ENCODE measurements at places on chromosomes 5 and 9.
A peak's percentile ranks its signal among the peaks of the same experiment; 100 is the strongest.

- DNase-seq, result no peak
Observed at GRCh38 chr5:123928401-123928800, 416.4 kb downstream of the CSNK1G3 start.

- DNase-seq, result no peak
Observed at GRCh38 chr5:17317473-17317872, 100.0 kb downstream of the BASP1 start.

DNA sequence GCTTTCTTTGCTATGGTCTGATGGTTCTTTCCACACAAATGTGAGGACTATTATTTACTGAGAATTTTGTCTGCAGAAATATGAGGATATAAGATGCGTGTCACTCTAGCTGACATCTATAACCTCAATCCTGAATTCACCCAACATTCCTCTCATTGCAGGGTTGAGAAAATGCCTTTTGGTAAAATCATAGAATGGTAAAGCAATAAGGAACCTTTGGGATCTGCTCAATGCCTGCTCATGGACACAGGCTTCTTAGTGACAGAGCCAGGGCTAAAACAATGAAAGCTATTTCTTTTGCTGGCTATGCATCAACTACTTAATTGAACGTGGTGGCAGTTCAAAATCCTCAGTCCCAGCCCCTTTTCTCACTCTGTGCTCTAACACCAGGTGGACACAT is 199.6 kb downstream of the GAS1 start:
- DNase-seq, result no peak

GRCh38 chr5:32051796-32052195 is 122.3 kb downstream of the GOLPH3 start:
- no peak for DNase-seq

DNA sequence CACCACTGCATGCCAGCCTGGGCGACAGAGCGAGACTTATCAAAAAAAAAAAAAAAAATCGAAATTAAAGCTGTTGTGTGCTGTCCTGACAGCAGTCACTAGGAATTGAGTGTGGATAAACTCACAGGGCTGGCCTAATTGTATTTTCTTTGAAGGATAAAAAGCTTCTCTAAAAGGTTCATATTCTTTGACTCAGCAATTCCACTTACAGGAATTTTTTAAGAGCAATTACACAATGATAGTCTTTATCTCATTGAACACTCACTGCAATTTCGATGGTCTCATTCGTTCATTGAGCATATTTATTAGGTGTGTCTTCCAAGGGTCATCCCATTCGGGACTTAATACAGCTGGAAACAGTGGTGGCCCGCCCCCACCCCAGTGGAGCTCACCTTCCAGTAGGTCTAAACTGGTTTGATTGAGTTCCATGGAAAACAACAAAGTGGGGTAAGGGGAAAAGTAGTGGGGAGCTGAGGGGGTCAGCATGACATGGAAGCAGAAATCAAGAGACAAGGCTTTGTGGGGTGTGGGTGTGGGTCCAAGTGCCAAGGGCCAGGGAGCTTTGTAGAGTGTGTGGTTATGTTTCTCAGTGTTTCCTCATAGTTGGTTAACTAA is 6.7 kb downstream of the CDK9 start:
- no peak for DNase-seq

GRCh38 chr5:165139721-165140120 is 1634.3 kb downstream of the MAT2B start:
- no peak for DNase-seq

GRCh38 chr9:6973762-6974161 is 216.0 kb downstream of the KDM4C start:
- no peak for DNase-seq

DNA sequence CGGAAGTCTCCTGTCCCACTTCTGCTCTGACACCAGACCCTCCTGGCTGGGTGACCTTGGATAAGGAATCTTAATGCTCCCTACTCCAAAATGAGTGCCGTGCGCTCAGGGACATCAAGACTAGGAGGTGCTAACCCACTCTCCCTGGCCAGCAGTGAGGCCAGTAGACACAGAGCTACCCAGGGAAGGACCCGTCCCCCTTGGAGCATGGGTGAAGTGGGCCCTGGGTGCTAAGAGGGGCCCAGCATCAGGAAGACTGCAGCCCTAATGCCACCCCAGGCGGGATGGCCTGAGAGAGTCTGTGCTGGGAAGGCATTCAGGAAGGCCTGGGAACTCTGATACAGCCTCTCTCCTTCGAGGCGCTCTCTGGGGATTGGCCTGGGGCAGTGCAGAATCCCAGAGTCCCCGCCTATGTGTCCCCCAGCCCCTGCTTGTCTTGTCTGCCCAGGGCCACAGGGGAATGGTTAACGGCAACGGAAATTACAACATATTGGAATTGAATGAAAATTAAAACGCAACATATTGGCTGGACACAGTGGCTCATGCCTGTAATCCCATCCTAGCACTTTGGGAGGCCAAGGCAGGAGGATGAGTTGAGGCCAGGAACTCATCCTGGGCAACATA is 29.7 kb upstream of the RNU6ATAC start:
- DNase-seq, result no peak

GRCh38 chr5:1508659-1509290 is 15.0 kb downstream of the LPCAT1 start:
- DNase-seq, result no peak

DNA sequence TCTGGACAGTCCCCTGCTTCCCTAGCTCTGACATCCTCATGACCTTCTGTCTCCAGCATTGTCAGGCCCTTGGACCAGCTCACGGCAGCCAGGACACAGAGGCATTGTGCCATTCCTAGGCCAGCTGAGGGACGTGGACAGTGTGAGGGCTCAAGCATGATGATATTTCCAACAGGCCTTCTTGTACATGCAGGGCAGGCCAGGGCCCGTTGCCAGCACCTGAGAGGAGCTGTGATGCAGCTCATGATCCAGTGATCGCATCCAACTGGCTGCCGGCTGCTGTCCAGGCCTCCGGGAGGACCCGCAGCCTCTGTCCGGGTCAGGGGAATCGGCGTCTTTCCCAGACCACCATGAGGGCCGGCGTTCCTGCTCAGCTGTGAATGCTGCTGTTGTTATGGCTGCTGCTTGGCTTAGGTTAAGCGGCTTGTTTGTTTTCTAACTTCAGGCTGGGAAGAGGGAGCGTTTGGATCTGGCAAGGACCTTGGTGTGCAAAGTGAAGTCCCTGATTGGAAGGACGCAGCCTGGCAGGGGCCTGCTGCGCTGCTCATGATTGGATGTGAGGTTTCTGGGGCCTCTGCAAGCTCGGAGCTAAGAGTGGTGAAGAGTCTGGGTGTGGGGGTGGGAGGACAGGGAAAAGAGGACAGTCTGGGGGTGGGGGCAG is 53.8 kb downstream of the PDZD2 start:
- no peak for DNase-seq

- DNase-seq, result no peak
Observed at GRCh38 chr5:148805326-148806290, 20.8 kb upstream of the ADRB2 start.

- DNase-seq, result no peak
Observed at GRCh38 chr9:95605816-95606488, 89.2 kb upstream of the PTCH1 start.

DNA sequence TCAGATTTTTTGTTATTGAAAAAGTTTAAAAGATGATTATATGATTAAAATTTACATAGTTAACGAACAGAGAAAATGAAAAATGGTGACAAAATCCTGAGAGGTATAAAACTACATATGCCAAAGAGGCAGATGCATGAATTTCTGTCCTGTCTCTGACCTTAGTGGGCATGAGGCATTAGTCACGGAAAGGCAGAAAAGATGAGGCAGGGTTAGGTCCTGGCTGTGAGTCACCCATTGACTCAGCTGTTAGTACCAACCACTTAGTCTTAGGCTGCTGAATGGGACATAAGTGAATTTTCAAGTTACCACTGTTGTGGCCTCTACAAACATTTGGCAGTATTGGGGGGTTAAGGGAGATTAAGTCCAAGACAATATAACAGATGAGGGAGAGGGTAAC is 33.1 kb downstream of the RASA1 start:
- peak; percentile 24 for DNase-seq

DNA sequence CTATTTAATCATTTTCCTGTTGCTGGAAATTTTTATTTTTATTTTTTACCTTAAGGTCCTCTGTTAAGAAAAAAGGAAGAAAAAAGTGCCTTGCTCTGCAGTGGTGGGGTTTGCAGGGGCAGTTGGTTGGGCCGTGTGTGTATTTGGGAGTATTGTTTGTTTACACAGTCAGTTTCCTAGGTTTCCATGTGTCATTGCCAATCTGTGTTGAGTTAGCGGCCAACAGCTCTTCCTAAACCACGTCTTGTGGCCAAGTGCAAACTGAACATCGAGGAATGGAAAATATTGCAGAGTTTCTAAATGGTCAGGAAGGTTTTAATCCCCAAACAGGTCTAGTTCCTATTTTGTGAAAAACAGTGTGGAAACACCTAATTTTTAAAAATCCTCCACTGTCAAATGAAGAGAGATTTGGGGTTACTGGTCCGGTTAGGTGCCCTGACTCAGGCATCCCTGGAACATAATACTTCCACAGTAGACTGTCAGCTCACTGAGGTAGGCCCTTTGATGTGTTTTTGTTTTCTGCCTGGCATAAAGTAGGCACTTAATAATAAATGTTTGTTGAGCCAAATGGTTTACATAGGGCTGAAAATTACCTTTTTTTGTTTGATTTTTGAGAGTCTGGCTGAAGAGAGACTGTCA is 37.0 kb downstream of the MAMDC2 start:
- no peak for DNase-seq

DNA sequence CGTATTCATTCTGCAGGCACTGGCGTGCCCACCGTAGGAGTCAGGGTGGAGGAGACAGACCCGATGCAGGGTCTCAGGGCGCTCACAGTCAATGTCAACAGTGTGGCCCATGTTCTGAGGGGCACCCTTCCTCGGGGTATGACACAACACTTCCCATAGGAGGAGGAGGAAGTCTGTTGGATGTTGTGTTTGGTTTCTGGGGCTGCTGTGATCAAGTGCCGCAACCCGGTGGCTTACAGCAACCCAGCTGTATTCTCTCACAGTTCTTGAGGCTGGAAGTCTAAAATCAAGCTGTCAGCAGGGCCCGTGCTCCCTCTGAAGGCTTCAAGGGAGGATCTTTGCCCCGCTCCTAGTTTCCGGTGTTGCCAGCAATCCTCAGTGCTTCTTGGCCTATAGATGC is 5.6 kb upstream of the HNRNPAB start:
- DNase-seq, result peak; percentile 16

DNA sequence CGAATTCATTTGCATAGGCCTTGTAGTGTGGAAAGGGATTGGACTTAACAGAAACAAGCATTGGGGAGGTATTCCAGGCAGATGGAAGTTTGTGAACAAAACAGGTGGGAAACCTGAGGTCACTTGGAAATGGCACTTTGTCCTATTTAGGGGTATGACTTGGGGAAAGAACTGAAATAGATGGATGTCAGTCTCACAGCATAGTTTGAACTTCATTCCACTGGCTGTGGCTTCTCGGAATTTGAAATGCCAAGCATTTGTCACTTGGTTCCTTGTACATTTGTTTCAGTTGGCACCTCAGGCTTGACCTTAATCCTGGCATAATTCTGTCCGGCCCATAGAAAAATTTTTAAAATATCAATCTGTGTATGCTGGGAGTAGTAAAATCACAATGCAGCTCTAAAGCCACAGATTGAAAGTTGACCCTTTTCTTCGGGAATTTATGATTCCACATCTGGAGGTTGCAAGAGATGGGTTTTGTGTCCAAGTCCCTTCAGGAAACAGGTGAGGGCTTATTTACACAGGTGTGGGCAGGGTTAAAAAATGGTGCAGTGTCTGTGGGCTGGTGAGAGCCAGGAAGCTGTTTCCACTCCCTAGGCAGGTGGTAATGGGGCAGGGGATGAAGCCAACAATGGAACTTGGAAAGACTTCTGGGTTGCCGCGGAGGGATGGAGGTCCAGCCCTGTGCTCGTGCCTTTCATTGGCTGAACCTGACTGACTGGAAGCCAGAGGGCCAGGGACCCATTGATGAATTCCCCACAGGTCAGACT is 39.2 kb upstream of the PDE8B start:
- no peak for DNase-seq

- no peak for DNase-seq
Observed at GRCh38 chr5:112186401-112186990, 232.6 kb downstream of the EPB41L4A start.

GRCh38 chr5:36359267-36359666 is 57.6 kb upstream of the RANBP3L start:
- no peak for DNase-seq

- DNase-seq, result no peak
Observed at GRCh38 chr9:2228132-2228531, 213.0 kb downstream of the SMARCA2 start.

DNA sequence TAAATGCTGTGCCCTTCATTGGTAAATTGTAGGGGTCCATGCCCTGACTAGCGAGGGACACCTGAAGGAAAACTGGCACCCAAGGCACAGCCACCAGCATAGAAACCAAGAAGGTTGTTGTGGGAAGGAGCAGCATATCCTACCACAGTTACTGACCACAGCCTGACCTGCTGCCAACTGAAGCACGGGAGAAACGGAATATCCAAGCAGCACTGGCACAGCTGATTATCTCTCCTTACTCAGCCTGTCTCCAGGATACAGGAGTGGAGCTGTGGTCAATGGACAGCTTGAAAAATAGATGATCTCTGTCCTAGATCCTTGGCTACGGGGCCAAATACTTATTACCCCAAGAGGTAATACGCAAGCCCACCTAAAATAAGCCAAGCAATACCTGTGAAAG is 164.5 kb downstream of the ATPSCKMT start:
- DNase-seq, result no peak

- no peak for DNase-seq
Observed at GRCh38 chr9:94984891-94985476, 258.5 kb downstream of the AOPEP start.

DNA sequence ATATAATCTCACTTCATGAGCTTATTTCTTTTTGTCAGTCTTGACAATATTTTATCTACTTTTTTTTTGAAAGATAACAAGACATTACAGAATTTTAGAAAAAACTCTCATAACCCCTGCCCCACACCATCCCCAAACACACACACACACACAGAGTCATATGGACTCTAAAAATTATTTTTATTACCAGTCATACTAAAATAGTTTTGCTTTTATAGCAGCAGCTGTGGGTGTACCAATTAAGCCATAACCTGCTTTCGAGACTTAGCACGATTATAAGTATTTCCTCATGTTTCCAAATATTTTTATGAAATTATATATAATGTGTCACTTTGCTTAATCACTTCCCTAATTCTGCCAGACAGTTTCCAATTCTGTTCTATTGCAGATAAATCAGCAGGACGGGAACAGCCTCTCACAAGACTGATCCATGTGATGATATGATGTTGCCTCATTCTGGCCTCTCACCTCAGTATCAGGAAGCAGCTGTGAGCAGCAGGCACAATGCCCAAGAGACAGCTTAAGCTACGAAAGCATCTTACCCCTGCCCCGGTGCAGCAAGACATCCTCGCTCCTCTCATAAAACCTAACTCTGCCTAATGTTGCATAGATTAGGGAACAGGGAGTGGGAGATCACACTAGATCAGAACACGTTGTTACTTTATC is 7.0 kb downstream of the PDCL start:
- DNase-seq, result no peak
